ENCODE measurements at places on chromosomes 3 and 15.
A peak's percentile ranks its signal among the peaks of the same experiment; 100 is the strongest.

DNA sequence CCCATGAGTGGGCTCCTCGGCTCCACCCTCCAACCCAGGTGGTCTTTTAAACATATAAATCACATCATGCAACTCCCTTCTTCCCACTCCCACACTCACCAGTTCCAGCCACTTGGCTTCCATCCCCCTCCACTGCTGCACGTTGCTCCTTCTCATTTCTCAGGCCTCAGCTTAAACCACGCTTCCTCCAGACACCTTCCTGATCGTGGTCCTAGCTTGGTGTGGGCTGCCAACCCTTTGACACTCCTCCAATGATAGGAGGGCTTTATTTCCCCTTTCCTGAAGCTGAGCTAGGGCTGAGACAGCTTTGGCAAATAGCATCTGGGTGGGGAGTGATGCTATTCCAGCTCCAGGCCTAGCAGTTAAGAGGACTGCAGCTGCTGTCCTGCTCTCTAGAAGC lies 130.1 kb downstream of the SRGAP3 start:
- no peak for DNase-seq

- no peak for DNase-seq
These were observed 1.9 kb downstream of the SLC51A start for GRCh38 chr3:196218155-196218712.

DNA sequence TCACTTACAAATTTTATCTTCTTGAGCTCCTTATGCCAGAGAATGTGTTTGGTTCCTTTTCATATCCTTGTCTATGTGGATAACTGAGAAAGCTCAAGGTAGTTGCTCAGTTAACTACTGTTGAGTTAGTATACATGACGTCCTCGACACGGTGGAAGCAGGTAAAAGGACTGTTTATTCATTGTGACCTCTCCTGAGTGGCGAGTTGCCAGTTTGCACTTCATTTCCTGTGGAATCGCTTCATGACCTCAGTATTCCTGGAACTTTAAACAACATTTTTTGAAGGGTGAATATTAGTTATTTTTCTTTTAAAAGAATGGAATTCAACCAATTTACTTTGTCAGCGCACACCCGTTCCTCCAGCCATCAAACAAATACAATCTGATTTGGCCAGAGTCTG lies 1.2 kb upstream of the TPRG1 start:
- DNase-seq, result no peak

- no peak for DNase-seq
These were observed 105.5 kb upstream of the IL12A start for GRCh38 chr3:159882790-159883779.

GRCh38 chr3:15114466-15115358 lies 15.8 kb upstream of the RBSN start:
- no peak for DNase-seq

GRCh38 chr3:163919154-163919553 lies 1159.1 kb downstream of the SI start:
- DNase-seq, result no peak

GRCh38 chr15:77037388-77038209 lies 33.3 kb downstream of the TSPAN3 start:
- DNase-seq, result no peak

DNA sequence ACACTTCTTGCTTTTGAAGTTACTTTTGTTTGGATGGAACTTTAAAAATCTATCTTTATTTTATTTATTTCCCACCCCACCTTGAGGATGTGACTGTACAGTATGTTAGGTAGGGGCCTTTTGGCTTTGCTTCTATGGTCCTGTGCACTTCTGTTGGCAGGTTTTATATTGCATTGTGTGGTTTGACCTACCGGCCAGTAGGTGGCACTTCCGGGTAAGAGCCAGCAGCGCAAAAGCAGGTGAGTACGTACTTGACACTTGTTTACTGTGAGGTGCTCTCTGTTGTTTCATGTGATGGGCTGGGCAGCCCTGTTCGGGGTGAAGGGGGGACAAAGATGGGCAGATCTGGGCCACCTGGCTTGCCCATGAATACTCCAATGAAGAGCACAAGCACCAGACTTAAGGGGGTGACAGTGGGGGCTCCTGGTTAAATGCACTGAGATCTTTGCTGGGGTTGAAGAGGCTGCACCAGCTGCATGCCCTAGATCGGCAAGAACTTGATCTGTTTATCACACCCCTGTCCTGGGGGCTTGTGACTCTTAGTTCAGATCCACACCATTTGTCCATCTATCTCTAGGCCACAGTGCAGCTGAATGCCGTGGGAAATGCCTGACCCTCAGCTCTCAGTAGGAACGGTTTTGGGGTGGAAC lies 131.6 kb downstream of the NLGN1 start:
- DNase-seq, result peak; percentile 3

- DNase-seq, result no peak
These were observed 29.7 kb downstream of the GNB5 start for GRCh38 chr15:52161406-52161966.

- DNase-seq, result no peak
These were observed 106.4 kb upstream of the TLE3 start for GRCh38 chr15:70203981-70204560.

DNA sequence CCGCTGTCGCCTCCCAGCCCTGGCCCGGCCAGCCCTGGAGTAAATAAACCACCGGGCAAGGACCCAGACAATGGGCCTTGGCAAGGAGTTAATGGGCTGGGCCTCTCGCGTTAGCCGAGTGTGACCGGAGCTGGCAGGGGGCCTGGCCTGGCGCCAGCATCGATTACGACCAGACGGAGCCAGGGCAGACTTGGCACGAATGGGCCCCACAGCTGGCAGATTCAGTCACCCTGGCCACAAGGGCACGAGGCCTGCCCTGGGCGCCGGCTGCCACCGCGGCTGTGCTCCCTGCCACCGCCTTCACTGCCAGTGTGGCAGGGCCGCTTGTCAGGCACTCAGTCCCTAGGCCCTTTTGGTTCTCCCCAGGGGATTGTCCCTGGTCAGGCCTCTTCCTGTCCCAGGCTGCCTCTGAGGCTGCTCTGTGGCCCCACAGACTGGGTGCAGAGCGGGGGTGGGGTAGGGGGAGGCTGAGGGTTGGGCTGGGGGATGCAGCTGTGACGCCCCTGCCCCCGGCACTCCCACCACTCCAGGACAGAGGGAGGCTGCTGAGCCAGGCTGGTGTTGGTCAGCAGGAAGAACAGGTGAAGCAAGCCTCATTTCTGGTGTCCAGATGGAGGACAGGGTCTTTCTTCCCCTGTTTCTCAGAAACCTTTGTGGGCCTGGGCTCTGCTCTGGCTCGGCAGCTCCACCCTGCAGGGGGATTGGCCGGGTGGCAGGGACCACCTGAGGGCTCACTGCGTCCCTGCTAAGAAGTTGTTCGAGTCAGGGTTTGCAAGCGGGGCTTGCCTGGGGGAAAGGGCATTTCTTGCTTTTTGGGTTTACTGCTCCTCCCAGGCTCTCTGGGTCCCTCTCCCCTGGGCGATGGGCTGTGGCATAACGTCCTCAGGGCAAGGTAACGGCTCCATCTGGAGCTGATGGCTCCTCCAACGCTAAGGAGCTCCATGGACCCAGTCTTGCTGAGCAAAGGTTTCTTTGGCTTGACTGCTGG lies 30.5 kb upstream of the SRP14 start:
- DNase-seq, result peak; percentile 88

GRCh38 chr3:31758322-31758965 lies 222.6 kb downstream of the OSBPL10 start:
- DNase-seq, result no peak

DNA sequence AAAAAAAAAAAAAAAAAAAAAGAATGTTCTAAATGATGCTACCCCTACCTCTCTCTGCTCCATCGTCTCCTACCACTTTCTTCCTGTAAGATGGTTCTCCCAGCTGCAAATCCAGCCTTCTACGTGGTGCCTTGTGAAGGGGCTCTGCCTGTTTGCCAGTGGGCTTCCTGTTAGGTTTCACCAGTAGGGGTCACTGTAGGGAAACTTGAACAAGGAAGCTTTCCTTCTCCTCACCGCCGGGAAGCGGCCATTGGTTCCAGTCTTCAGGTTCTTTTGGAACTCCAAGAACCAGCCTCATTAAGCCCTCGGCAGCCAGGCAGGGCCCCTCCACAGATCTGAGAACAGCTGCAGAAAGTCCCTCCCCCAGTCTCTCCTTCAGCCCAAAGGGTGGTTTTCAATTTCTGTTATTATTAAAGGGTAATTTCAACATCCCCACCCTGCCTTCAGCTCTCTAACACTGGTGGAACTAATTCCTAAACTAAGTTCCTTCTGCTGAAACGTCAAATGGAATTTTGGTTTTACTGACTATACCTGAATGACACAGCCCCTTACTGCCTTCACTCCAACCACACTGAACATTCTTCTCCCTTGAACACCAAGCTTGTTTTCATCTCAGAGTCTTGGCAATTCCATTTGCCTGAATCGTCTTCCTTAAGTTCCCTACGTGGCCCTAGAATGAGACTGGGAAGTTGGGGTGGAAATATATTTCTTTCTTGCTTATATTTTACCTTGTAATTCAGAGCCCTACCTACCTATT lies 13.5 kb downstream of the MCCC1 start:
- DNase-seq, result no peak

DNA sequence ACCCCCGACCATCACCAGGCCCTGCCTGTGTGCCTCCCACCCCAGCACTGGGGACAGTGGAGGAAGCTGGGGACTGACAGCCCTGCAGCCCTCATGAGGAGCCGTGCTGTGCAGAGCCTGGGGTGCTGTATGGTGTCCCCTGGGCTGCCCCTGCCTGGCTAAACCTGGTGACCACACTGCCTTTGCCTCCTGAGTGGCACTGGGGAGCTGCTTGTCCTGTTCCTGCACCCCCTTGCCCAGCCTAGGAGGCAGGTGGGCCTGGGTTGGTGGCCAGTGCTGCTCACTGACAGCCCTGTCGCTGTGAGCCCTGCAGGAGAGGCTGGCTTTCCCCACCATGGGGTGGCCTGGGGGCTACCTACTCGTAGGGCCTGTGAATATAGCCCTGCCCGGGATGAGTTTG lies 159.4 kb downstream of the NSMCE3 start:
- DNase-seq, result no peak

DNA sequence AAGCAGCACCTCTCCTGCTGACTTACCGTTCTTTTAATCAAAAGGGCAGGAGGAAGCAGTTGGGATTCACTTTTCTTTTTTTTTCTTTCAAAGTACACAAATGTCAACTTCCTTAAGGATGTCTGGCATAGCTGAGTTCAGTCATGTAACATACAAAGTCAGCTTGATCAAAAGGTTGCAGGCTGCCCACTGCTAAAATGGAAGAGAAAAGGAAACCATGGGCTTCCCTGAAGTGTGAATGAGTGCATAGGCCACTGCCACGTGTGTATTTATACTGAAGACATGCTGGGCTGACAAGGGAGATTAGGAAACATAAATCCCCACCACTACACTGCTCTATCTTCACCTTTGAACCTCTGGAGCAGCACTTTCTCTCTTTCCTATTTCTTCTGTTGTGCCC lies 312.5 kb downstream of the TIGIT start:
- no peak for DNase-seq

- DNase-seq, result no peak
These were observed 1.2 kb downstream of the GABRB3 start for GRCh38 chr15:26771578-26772153.

DNA sequence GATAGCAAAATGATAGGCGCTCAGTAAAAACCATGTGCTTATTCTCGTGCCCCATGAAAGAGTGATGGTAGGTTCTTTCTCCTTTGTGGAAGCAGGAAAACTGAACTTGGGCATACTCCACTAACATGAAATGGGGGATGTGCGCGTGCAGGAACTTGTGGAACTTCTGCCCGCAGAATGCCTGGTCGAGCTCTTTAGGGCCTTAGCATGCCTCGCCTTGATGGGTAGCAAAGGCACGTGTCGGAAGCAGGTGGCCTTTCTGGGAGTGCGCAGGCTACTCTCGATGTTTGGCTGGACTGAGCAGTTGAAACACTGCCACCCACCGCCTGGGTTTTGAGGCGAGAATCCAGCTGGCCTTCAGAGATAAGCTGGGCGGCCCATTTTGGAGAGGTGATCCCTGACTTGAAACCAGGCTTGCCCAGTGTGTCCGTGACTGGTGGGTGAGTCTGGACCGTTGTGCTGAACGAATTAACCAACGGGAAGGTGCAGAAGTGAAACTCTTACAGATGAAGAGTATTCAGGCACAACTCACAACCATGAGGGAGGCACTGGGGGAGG lies 842 bp downstream of the PCCB start:
- DNase-seq, result no peak

Data from H54 (cell line).